ENCODE measurements at places on chromosomes 13 and 19. TPM values are rescaled to one million over a fixed set of nuclear protein-coding genes. Genes with fewer than 3 reads are reported as not detected.

The PEG3 gene
- 2.5 TPM for total RNA-seq

The FGF9 gene
- 0.28 TPM for total RNA-seq

The C19orf38 gene
- 7.1 TPM for total RNA-seq

The ZNF578 gene
- 1.6 TPM for total RNA-seq

The CCL25 gene
- 287 TPM for total RNA-seq

The ZNF443 gene
- 9.5 TPM for total RNA-seq

The ZNF446 gene
- total RNA-seq: 7.0 TPM

The LMO7 gene
- 50.8 TPM for total RNA-seq

The BIVM gene
- 12.2 TPM for total RNA-seq

The CDX2 gene
- 0.09 TPM for total RNA-seq

The KPNA3 gene
- 17.5 TPM for total RNA-seq

The IRS2 gene
- total RNA-seq: 1.4 TPM

- H3K27me3 ChIP-seq: no peaks in the 10 kb centered on the region
- H3K4me3 ChIP-seq: no peak overlapping the region
- H3K36me3 ChIP-seq: no peaks in the 10 kb centered on the region
- H3K27ac ChIP-seq: no peak overlapping the region
- peaks cover 33% of the 10 kb centered on the region for H3K4me1 ChIP-seq
Observed at GRCh38 chr19:32789429-32789828, 69.9 kb downstream of the TDRD12 start.

DNA sequence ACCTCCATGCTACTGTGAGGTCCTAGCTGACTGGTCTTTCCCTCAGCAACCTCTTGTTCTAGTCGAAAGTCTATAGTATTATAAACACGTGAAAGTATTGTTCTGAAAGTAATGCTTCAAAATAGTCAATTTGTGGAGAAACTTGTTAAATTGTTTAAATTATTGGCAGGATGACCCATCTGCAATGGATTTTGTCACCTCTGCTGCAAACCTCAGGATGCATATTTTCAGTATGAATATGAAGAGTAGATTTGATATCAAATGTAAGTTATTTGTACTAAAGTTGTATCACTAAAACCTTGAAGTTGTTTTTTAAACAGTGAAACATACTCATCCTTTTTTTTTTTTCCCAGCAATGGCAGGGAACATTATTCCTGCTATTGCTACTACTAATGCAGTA lies 25.9 kb downstream of the UBA2 start:
- H3K27me3 ChIP-seq: no peaks in the 10 kb centered on the region
- no peak overlapping the region for H3K27ac ChIP-seq
- DNase-seq: no peak

GRCh38 chr13:101264931-101265330 lies 151.4 kb downstream of the NALCN start:
- H3K4me3 ChIP-seq: no peak overlapping the region
- no peaks in the 10 kb centered on the region for H3K4me1 ChIP-seq
- no peaks in the 10 kb centered on the region for H3K36me3 ChIP-seq
- DNase-seq: no peak
- no peak overlapping the region for H3K27ac ChIP-seq
- H3K27me3 ChIP-seq: no peaks in the 10 kb centered on the region

DNA sequence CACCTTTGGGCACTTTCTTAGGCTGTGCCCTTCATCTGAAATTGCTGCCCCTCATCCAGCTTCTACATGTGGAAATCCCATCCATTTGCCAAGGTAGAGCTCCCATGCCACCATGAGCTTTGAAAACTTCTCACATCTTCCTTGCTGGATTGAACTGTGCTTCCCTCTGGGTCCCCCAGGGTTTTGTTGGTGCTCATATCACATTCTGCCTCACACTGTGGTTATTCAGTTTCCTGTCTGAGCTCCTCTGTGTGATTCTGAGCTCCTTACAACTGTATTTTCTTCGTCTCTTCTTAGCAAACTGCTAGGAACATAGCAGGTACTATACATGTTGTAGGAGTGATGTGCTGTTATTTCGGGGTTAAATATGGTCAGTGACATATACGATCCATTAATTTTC lies 74.9 kb upstream of the KL start:
- DNase-seq: no peak
- H3K27ac ChIP-seq: no peak overlapping the region
- H3K27me3 ChIP-seq: no peaks in the 10 kb centered on the region
- H3K4me1 ChIP-seq: no peaks in the 10 kb centered on the region
- no peaks in the 10 kb centered on the region for H3K36me3 ChIP-seq

GRCh38 chr19:47560999-47561398 lies 11.9 kb downstream of the ZNF541 start:
- H3K4me3 ChIP-seq: no peak overlapping the region
- H3K4me1 ChIP-seq: no peaks in the 10 kb centered on the region
- H3K36me3 ChIP-seq: no peaks in the 10 kb centered on the region

DNA sequence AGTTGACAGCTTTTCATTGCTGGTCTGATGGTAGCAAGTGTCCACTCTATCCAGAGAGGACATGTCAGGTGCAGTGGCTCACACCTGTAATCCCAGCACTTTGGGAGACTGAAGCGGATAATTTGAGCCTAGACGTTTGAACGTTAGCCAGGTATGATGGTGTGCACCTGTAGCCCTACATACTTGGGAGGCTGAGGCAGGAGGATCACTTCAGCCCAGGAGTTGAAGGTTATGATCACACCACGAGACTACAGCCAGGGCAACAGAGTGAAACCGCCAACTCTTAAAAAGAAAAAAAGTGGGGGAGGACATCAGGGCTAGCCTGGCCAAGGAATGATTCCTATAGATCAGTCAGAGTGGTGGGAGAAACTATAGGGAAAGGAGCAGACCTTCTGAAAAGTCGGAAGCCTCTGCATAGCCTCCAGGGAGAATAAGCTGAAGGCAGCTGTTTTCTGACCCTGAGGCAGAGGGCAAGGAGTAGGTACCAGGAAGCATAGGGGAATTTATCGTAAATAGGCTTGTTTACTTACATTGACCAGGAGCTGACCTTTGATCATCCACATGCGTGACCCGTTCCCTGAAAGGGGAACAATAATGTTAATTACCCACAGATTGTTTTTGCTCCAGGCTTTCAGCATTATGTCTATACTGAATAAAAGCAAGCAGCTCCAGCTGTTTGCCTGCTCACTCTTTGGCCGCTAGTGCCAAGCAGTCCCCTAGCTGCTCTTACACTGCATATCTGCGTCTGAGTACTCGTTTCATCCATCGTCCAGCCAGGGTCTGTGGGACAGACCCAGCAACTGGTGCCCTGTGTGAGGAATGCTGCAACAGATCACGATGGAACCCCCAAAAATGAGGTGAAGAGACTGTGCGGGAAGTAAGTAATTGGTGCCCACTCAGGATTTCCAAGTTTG lies 161.6 kb downstream of the RNF17 start:
- DNase-seq: no peak
- peaks cover 4% of the 10 kb centered on the region for H3K4me1 ChIP-seq
- peaks cover 3% of the 10 kb centered on the region for H3K27me3 ChIP-seq
- H3K36me3 ChIP-seq: no peaks in the 10 kb centered on the region
- no peak overlapping the region for H3K27ac ChIP-seq

- peaks cover 6% of the 10 kb centered on the region for H3K27me3 ChIP-seq
- no peaks in the 10 kb centered on the region for H3K4me1 ChIP-seq
- H3K4me3 ChIP-seq: no peak overlapping the region
- H3K36me3 ChIP-seq: no peaks in the 10 kb centered on the region
- DNase-seq: no peak
Observed at GRCh38 chr13:110980921-110981320, 66.1 kb upstream of the ANKRD10 start.

GRCh38 chr13:40370661-40371060 lies 295.8 kb downstream of the FOXO1 start:
- H3K4me1 ChIP-seq: peaks cover 4% of the 10 kb centered on the region
- no peak overlapping the region for H3K4me3 ChIP-seq
- no peaks in the 10 kb centered on the region for H3K36me3 ChIP-seq
- H3K27me3 ChIP-seq: no peaks in the 10 kb centered on the region
- no peak for DNase-seq

- H3K36me3 ChIP-seq: peaks cover 32% of the 10 kb centered on the region
- no peak overlapping the region for H3K4me3 ChIP-seq
- peaks cover 28% of the 10 kb centered on the region for H3K4me1 ChIP-seq
- peaks cover 32% of the 10 kb centered on the region for H3K27me3 ChIP-seq
Observed at GRCh38 chr19:17325881-17326594, 8.6 kb downstream of the ANO8 start.

GRCh38 chr13:21675095-21675991 lies 4.5 kb downstream of the FGF9 start:
- no peak overlapping the region for H3K27ac ChIP-seq
- H3K4me3 ChIP-seq: peak overlapping the region; percentile 69
- DNase-seq: no peak

- H3K36me3 ChIP-seq: no peaks in the 10 kb centered on the region
- peak overlapping the region; percentile 10 for H3K4me3 ChIP-seq
- DNase-seq: no peak
Observed at GRCh38 chr19:55173714-55174409, 6.2 kb downstream of the SYT5 start.

GRCh38 chr13:65913173-65913572 lies 1317.0 kb downstream of the PCDH9 start:
- no peaks in the 10 kb centered on the region for H3K27me3 ChIP-seq
- no peak overlapping the region for H3K27ac ChIP-seq
- no peak overlapping the region for H3K4me3 ChIP-seq
- H3K4me1 ChIP-seq: no peaks in the 10 kb centered on the region
- H3K36me3 ChIP-seq: no peaks in the 10 kb centered on the region

DNA sequence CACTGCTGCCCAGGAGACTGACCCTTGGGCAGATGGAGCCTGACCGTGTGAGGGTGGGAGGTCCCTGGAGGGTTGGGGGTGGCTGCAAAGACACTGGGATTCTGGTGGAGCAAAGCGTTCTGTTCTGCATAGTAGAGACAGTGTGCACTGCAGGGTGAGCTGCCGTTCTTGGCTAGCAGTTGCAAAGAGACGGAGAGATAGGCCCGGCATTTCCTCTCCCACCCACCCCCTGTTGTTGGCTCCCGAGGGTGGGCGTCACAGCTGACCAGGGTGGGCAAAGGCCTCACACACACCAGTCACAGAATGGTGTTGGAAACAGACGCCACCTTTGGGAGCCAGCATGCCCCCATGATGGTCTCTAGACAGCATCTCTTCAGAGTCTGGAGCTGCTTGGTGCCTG lies 11.4 kb downstream of the TMEM255B start:
- no peaks in the 10 kb centered on the region for H3K4me1 ChIP-seq
- H3K4me3 ChIP-seq: no peak overlapping the region
- no peak overlapping the region for H3K27ac ChIP-seq
- no peaks in the 10 kb centered on the region for H3K36me3 ChIP-seq
- no peak for DNase-seq
- H3K27me3 ChIP-seq: no peaks in the 10 kb centered on the region

- no peaks in the 10 kb centered on the region for H3K27me3 ChIP-seq
- H3K4me3 ChIP-seq: no peak overlapping the region
- H3K36me3 ChIP-seq: no peaks in the 10 kb centered on the region
Observed at GRCh38 chr13:87129602-87130300, 541.4 kb upstream of the SLITRK5 start.

GRCh38 chr13:27971236-27971645 lies 2.1 kb upstream of the CDX2 start:
- H3K27ac ChIP-seq: no peak overlapping the region
- no peak for DNase-seq
- no peaks in the 10 kb centered on the region for H3K36me3 ChIP-seq
- H3K4me1 ChIP-seq: no peaks in the 10 kb centered on the region
- H3K27me3 ChIP-seq: peaks cover 100% of the 10 kb centered on the region
- no peak overlapping the region for H3K4me3 ChIP-seq

DNA sequence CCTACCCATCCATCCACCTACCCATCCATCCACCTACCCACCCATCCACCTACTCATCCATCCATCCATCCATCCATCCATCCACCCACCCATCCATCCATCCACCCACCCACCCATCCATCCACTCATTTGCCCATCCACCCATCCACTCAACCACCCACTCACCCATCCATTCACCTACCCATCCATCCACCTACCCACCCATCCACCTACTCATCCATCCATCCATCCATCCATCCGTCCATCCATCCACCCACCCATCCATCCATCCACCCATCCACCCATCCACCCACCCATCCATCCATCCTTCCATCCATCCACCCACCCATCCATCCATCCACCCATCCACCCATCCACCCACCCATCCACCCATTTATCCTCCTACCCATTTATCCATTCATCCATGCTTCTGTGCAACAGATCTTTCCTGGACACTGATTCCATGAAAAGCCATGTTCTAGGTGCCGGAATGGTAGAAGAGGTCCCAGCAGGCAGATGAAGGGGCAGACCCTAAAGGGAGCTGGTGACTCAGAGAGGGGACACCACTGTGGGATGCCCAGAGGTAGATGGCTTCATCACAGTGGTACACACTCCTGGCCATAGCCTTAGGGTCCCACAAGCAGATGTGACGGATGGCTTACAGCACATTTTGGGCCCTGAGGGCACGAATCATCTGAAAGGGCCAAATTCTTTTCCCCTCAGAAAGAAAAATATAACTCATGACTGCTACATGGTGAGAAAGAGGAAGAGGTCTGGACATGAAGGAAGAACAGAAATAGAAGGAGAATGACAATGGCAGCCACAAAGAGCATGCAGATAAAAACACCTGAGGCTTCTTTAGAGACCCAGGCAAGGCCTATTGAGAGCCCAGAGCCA lies 76.0 kb downstream of the KCTD15 start:
- H3K4me1 ChIP-seq: no peaks in the 10 kb centered on the region
- H3K4me3 ChIP-seq: no peak overlapping the region
- H3K27me3 ChIP-seq: peaks cover 6% of the 10 kb centered on the region
- H3K36me3 ChIP-seq: no peaks in the 10 kb centered on the region

DNA sequence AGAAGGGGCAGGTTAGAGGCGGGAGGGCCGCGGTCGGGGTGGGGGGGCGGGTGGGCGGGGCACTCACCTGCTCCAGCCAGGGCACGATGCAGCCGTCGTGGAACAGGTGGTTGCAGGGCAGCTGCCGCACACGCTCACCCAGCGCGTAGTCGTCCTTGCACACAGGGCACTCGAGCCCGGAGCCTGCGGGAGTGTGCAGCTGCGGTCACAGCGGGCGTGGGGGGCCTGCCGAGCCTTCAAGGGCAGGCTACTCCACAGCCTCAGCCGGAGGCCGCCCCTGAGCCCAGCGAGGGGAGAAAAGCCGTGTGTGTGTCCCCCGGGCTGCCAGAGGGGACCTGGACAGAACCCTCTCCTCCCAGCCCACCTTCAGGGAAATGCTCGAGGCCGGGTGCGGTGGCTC lies 8.6 kb downstream of the FGF22 start:
- no peak overlapping the region for H3K27ac ChIP-seq
- H3K4me3 ChIP-seq: no peak overlapping the region
- no peak for DNase-seq
- no peaks in the 10 kb centered on the region for H3K27me3 ChIP-seq
- peaks cover 90% of the 10 kb centered on the region for H3K36me3 ChIP-seq
